Activated T-cell treated with anti-CD3 and anti-CD28 coated beads, Interleukin-2, amount 50 U/mL, for 48 hours (primary cell): ENCODE measurements at places on chromosomes 3 and 15.

DNA sequence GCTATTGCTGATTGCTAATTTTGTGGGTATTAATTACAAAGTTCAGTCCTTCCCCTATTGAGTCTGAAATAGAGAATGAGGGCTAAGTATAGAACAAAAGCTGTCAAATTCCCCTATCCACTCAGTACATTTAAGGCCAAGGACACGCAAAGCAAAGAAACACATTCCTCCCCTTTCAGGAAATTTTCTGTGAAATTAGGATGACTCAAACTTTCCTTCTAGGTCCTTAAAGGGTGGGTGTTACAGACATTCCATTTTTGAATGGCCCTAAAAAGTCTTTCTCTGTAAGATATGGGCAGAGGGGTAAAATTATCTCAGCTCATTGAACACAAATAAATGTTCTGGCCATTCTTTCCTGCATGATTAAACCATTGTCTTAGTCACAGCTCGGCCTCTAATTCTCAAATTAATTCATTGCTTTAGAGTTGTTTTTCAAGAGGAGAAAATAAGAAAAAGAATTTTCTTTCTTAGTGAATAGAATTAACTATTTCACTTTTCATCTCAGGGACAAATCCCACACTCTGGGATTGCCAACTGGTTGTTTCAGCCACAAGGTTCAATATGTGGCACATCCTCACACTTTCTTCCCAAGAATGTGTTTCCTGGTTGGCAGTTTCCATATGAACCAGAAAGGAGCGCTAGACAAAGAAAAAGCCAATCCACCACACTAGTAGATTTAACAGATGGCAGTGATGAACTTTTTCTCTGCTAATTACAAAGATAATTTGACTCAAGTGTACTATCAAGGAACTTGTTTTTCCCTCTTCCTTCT is 424.1 kb downstream of the ZNF385D start:
- DNase-seq: no peak

DNA sequence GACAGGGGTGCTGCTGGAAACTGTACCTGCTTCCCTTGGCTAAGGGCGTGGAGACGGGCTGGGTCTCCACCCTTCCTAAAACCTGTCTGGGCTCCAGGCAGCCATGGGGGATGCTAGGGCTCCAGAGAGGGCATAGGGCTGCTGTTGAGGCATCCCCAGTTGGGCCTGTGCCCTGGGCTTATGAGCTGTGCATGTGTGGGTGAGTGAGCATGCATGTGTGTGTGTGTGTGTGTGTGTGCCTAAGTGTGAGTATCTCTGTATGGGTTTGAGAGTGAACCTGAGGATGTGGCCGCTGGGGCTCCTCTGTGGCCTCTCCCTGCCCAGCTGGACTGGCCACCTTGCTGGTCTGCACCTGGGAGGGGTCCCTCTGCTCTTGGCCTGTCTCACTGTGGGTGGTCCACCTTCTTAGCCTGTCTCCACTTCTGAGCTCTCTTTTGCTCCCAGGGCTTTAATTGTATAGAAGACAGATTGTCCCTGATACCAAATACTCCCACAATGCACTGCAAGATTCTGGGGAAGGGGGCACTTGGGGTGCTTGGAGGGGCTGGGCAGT is 11.9 kb upstream of the TMEM115 start:
- DNase-seq: no peak

- DNase-seq: no peak
These were observed 298.0 kb upstream of the CTNNB1 start for GRCh38 chr3:40901298-40901697.

- no peak for DNase-seq
These were observed 5.8 kb downstream of the RBMS3 start for GRCh38 chr3:29286478-29287240.

DNA sequence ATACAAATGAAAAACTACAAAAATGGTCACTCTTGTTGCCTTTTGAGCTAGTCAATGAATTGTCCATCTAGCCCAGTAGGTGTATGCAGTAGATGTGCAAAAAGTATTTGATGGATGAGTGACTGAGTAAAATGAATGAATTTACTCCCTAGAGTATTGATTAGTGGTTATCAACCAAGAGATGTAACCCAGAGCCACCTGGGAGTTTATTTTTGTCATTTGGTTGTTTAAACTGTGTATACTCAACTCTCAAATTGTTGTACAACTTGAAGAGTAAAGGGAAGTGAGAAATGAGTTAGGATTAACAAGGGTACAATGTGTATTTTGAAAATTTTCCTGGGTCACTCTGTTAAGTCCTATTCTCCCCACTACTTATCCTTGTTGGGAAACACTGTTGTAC is 124.1 kb upstream of the TMCO5A start:
- no peak for DNase-seq
